ENCODE measurements at places on chromosomes 12 and 14. TPM values are rescaled to one million over a fixed set of nuclear protein-coding genes. Genes with fewer than 3 reads are reported as not detected.

DNA sequence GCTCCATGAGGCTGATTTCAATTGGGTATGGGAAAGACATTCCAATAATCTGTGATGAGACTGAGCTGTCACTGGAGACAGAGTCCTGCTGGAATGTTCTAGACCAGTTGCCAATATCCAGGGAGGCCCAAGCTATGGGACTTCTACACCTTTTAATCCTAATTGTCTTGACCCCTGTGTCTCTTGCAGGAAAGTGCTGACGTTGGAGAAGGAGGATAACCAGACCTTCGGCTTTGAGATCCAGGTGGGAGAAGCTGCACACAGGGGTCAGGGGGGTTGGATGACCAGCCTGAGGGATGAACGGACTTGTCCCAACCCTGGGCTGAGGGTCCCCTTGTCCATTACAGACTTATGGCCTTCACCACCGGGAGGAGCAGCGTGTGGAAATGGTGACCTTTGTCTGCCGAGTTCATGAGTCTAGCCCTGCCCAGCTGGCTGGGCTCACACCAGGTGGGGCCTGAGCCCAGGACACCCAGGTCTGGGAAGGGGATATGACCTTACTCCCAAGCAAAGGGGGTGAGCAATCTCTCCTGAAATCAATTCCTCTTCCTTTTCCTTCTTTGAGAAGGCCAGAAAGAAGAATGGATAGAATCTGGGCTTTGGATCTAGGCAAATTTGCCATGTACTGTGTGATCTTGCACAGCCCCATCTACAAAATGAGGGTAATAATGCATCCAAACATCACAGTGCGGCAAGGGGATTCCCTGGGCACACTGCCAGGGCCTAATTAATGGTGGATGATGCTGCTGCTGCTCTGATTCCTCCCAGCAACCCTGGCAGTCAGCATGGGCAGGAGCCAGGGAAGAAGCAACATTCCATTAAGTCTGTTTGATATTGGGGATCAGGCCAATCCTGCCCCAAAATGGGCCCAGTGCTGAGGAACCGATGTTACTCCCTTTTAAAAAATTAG, 4.2 kb downstream of the TAMALIN start:
- DNase-seq = no peak

GRCh38 chr12:69519871-69520270, 49.7 kb downstream of the FRS2 start:
- DNase-seq = no peak

Gene CEP290
- 13.6 TPM for total RNA-seq

Gene CLEC14A
- total RNA-seq = not detected

GRCh38 chr14:91095178-91095577, 18.7 kb upstream of the DGLUCY start:
- DNase-seq = no peak

DNA sequence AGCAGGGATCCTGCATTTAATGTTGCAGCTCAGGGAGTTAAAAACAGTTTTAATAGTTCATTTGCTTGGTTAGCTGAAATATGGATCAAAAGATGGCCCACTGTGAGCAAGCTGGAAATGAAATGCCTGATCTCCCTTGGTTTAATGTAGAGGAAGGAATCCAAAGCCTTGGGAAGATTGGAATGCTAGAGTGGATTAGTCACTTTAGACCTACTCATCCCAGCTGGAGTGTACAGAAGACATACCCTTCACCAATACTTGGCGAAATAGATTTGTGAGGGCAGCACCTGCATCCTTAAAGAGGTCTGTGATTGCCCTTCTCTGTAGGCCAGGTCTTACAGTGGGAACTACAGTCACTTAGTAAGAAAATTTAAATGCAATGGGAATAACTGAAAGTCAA, 58.0 kb upstream of the KRAS start:
- DNase-seq = no peak

DNA sequence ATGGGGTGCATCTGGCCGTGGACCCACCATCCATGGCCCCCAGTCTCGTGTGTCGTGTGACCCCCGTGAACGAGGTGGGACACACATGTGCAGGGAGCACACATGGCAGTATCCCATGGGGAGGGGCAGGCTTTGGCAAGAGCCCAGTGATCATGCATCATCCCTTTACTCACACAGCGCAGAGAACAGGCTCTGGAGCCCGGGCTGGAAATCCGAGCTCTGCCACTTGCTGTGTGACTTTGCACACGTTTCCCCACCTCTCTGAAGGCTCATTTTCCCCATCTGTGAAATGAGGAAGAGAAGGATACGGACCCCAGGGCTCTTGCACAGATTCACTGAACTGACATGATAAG, 119.9 kb downstream of the PHETA1 start:
- no peak for DNase-seq

Gene NOXRED1
- total RNA-seq = 0.30 TPM

Gene CCDC175
- not detected for total RNA-seq

DNA sequence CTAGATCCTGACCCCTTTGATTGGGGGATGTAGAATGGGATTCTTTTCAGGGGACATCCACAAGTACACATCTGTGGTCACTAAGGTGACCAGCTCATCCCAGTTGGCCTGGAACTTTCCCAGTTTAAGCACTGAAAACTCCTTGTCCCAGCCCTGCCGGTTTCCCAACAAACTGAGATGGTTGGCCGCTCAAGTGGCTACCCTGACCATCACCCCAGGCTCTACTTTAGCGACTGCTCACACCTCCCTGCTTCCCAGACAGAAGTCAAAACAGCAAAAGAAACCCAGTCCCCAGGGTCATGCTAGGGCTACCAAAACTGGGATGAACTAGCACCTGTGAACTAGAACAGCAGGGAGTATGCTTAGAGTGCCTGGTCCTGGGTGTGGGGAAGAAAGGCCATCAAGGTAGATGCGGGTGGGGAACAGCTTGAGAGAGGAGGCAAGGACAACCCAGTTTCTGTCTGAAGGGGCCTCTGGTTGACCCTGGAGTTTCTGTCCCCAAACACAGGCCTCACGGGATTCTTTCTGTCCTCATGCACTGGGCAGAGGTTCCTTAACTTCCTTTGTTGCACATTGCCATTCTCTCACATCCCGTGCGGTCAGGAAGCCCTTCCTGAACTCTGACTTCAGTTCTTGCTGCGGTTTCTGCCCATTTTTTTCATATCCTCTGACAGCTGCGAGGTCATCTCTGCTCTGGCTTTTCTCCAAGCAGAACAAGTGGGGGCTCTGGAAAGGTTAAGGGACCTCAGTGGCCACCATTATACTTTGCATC, 1.6 kb downstream of the LTB4R start:
- DNase-seq = peak; percentile 62

DNA sequence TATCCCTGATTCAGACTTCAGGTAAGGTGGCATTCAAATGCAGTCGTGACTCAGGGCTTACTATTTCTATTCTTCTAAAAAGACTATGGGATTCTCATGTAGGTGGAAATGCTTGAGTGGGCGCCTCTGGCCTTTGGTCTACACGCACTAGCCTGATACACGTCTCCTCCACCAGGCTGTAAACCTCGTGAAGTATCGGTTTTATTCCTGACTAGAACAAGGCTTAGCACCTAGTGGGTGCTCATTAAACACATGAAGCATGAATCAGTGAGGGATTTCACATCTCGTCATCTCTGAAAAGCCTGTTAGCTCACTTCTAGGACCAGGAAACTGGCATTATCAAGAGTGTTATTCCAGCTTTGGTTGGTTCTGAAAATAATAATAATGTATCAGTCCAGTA, 17.7 kb upstream of the HNF1A start:
- DNase-seq = peak; percentile 38

DNA sequence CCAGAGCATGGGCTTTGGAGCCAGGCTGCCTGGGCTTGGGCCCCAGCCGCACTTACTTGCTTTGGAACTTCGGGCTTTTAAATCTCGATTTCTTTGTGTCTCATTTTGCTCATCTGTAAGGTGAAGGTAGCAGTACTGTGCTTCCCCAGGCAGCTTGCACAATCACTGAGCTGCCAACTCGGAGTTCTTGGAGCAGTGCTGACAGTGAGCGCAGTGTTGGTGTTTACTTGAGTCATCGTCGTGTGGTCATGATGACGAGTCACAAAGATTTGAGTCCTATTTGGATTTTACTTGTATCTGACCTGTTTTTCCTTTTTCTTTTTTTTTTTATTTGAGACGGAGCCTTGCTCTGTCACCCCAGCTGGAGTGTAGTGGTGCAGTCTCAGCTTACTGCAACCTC, 31.3 kb upstream of the ATF1 start:
- no peak for DNase-seq

Gene CLEC7A
- not detected for total RNA-seq

DNA sequence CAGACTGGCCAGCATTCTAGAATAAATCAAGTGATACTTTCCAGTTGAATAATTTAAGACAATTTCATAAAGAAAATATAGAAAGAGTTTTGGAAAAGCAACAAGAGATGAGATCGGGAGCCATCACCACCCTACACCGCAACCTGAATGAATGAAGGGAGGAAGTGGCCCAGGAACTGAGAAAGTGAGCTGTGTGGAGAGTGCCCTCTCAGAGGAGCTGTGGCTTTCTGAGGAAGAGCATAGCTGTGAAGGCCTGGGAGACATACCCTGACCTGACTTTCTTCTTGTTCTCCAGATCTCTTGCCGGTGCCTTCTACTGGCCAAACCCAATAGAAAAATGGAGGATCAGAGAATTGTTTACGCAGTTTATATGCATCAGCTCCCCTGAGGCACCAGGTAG, 79.3 kb upstream of the TSPAN8 start:
- DNase-seq = no peak

Gene RBP5
- 0.57 TPM for total RNA-seq

DNA sequence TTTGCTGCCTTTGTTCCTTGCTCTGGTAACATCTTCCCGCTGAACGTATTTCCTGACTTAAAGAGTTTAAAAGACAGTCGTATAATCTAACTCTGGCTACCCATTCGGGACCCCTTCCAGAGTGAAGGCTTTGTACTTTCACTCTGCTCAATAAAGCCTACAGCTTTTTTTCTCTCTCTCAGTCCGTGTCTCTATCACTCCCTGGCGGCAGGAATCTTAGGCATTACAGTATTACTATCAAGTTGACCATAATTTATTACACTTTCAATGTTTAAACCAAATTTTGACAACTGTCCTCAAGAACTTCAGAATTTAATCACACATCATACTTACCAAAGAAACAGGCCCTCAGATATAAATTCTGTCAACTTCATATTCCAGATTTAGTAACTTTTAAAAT, 967.9 kb downstream of the FSCB start:
- DNase-seq = no peak

DNA sequence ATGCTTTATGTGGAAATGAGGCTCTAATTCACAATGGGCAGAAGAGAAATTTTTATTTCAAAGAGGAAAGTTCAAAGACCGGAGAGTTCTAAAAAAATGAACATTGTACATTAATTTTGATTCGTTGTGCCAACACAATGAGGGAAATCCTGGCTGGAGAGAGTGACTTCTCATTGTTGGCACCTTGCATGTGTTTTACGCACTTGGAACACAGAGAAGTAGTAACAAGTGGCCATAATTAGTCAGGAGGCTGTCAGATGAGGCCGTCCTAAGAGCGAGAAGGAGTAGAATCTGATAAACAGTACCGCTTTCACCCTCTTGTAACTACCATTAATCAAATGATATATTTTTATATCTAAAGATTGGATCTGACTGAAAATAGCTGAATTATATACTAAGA, 6.9 kb downstream of the LMO3 start:
- no peak for DNase-seq

DNA sequence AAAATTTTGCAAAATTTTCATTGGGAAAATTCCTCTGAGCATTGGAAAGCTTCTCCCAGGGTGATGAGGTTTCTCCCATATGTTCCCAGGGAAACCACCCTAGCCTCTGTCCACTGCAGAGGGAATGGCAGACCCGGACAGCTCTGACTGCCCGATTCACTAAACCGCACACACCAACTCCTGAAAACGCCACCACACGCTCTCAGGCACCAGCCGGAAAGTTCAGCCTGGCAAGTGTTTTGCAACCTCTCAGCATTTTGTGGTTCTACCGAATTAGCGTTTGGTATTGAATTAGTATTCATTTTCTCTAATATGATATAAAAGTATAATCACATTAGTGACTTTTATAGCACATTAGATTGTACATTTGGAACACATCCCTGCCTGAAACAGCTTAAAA, 213.4 kb downstream of the PHETA1 start:
- no peak for DNase-seq

GRCh38 chr12:89429528-89429927, 77.2 kb upstream of the DUSP6 start:
- DNase-seq = no peak

Gene SELPLG
- total RNA-seq = 21.9 TPM

- no peak for DNase-seq
Measured at GRCh38 chr12:53766881-53767280, 15.1 kb upstream of the CISTR start.

Data from activated naive CD4-positive, alpha-beta T cell treated with anti-CD3 and anti-CD28 coated beads for 36 hours (primary cell).